ENCODE measurements at places on chromosomes 12 and 14.

DNA sequence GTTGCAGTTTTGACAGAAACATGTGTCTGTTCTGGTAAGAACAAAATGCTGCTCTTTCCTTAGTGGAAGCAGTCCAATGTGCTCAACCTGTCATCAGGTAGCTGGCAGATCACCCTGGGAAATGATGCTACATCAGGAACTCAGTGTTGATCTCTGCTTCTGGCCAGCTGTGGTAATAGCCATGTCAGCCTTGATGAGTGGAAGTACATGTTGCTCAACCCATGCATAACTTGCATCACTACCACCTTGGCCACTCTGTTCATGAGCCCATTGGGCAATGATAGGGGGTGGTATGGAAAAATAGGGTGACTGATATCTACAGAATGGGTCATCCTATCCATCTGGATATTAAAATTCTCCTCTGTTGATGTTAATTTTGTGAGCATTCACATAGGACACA lies 411.0 kb downstream of the C12orf50 start:
- DNase-seq: no peak

GRCh38 chr14:63650256-63650952 lies 8.7 kb upstream of the WDR89 start:
- DNase-seq: no peak

DNA sequence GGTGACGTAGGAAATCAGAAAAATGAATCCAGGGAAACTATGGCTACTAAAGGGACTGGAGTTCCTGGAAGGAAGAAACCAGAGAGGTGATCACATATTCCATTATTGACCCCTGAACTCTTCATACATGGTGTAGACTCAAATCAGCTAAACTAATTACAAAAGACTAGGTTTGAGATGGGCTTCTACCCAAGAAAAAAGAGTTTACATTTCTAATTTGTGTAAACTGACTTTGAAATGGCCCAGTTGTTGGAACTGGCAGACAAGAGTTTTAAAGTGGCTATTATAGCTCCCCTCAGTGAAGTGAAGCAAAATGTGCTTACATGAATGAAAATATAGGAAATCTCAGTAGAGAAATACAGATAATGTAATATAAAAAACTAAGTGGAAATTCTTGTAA lies 1619.4 kb upstream of the SEL1L start:
- no peak for DNase-seq

- DNase-seq: no peak
Measured at GRCh38 chr12:25713264-25713663, 160.2 kb upstream of the LMNTD1 start.

GRCh38 chr14:81164167-81164774 lies 56.5 kb downstream of the GTF2A1 start:
- DNase-seq: no peak

DNA sequence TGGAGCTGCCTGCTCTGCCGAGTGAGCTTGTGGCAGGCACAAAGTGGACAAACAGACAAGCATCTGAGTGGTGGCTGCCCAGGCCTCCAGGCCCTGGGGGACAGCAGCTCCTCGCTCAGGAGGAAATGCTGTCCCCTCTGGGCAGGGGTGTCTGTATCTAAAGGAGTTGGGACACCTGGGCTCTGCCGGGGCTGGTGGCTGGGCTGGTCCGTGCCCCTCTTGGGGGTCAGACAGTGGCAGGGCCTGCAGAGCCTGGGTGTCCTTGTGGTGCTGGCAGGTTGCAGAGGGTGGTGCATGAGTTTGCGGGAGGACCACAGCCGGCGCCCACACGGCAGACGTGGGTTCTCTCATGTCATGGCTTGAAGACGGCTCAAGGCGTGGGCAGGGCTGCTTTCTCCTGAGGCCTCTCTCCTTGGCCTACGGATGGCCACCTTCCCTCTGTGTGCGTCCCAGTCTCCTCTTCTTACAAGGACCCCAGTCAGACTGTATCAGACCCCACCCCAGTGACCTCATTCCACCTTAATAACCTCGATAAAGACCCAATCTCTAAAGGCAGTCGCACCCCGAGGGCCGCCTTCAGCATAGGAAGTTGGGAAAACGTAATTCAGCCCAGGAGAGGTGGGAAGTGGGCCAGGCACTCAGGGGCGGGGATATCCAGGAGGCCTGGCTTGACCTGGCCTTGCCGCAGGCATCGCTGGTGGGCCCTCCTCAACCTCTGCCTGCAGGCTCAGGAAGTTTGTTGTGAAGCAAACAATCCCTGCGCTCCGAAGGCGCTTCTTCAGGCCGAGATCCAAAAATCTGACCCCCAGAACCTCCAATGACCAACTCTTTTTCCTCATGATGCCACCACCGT lies 110.0 kb downstream of the KIF26A start:
- no peak for DNase-seq

DNA sequence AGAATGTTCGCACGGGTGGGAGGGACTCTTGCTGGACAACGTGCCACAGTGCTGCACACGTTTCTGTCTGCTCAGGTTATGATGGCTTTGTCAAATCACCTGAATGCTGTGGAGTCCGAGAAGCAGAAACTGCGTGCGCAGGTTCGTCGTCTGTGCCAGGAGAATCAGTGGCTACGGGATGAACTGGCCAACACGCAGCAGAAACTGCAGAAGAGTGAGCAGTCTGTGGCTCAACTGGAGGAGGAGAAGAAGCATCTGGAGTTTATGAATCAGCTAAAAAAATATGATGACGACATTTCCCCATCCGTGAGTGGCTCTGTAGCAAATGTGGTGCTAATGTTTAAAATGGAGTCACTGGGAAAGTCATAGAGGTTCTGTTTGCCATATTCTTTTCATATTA lies 28.5 kb downstream of the KLC1 start:
- DNase-seq: no peak

- no peak for DNase-seq
Measured at GRCh38 chr14:93955850-93956481, 20.4 kb downstream of the ASB2 start.

GRCh38 chr12:121511916-121512315 lies 68.9 kb downstream of the KDM2B start:
- DNase-seq: no peak

- DNase-seq: no peak
Measured at GRCh38 chr14:67108230-67108629, 81.0 kb upstream of the GARIN2 start.

GRCh38 chr12:48688836-48689235 lies 6.8 kb upstream of the KANSL2 start:
- no peak for DNase-seq

DNA sequence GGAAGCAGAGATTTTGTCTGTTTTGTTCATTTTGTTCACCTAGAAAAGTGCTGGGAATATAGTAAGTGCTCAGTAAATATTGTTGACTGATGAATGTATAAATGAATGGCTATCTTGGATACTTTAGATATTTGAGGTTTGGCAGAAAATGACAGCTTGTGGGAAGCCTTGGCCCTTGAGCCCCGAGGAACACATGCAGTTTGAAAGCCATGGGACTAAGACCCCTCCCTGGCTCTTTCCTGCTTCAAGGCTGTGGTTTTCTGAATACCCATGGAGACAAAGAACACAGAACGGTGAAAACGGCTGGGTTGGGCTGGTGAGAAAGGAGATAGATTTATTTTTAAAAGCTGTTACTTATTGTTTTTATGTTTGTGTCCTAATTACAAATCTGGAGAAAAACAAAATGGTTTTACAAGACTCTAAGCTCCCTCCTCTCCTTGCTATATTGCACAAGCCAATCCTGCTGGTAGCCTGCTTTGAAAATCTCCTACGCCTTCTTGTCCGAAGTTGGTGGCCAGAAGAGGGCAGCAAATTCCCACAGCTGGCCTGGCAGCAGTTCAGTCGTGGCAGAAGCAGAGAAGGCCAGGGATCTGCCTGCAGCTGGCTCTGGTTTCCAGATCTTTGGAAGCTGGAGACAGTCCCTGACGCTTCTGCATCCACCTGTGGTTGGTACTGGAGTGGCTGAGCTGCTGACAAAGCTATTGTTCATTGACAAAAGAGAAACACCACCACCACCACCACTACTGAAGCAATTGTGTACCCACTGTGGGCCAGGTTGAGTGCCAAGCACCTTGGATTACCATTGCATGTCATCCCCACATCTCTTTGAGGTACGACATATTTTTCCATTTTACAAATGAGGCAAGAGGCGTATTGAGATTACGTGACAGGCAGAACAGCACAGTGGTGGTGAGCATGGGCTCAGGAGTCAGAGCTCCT lies 5.2 kb upstream of the KRT85 start:
- peak; percentile 43 for DNase-seq

DNA sequence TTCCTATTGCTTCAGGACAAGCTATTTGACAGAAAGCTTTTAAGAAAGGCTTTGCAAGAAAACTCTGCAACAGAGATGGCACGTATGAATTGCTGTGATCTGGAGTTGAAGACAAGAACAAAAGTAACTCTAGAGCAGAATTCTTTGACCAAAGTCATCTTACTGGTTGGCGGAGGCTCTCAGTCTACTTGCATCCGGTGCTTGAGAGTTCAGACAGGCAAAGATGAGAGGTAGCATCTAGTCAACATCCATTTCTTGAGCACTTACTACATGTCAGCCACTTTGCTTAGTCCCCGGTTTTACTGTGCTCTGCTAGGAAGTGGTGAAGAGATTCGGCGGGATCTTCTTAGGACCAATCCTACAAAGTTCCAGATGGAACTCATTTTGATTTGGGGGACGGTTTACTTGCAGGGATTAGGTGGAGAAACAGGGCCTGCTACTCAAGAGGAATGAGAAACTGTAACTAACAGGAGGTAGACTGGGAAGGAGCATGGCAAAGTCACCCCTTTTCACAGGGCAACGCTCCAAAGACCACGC lies 404 bp upstream of the CCDC91 start:
- DNase-seq: no peak

GRCh38 chr14:77620222-77620870 lies 3.9 kb upstream of the SPTLC2 start:
- no peak for DNase-seq

- no peak for DNase-seq
Measured at GRCh38 chr12:95863337-95863736, 4.6 kb downstream of the SNRPF start.

GRCh38 chr12:105171691-105172436 lies 64.1 kb downstream of the APPL2 start:
- no peak for DNase-seq

DNA sequence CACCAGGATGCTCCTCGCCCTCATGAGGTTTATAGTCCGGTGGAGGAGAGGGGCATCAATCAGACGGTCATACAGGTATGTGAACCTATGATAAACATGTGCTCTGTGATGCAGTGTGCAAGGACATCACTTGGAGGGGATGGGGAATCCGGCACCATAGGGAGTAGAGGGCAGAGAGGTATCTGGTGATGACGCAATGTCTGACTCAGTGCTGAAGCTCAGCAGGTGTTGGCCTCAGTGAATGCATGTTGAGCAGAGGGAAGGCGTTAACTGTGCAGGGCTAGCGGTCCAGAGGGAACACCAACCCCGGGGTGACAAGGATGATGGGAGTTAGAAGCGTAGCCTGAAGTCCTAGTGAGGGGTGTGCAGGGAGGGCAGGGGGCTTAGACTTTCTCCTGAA lies 200.9 kb downstream of the TMEM132C start:
- no peak for DNase-seq

GRCh38 chr12:67410246-67410645 lies 141.1 kb downstream of the CAND1 start:
- no peak for DNase-seq

GRCh38 chr12:71070416-71071128 lies 87.2 kb downstream of the TSPAN8 start:
- no peak for DNase-seq

GRCh38 chr12:8665759-8666158 lies 3.1 kb upstream of the MFAP5 start:
- no peak for DNase-seq

- DNase-seq: no peak
Measured at GRCh38 chr14:70748422-70748821, 60.9 kb downstream of the MAP3K9 start.

GRCh38 chr14:102831163-102831804 lies 54.0 kb downstream of the TRAF3 start:
- no peak for DNase-seq

- DNase-seq: no peak
Measured at GRCh38 chr14:90943367-90943766, 117.1 kb downstream of the RPS6KA5 start.

- DNase-seq: no peak
Measured at GRCh38 chr12:61654698-61655097, 605.5 kb upstream of the USP15 start.

DNA sequence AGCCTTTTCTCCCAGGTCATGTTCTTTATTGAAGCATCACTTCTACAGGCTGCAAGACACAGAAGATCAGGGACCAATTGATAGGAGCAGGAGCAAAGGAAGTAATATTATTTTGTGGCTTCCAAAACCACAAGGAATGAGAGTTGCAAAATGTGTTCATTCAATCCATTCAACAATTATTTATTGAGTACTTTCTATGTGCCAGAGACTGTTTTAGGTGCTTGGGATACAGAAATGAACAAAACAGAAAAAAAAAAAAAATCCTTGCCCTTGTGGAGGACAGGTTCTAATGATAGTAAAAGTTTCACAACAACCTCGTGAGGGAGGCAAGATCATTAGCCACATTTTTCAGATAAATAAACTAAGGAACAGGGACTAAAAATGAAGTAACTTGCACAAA lies 20.1 kb upstream of the DACT1 start:
- DNase-seq: no peak

GRCh38 chr12:32891956-32892355 lies 4.6 kb downstream of the PKP2 start:
- no peak for DNase-seq

GRCh38 chr12:115374480-115375185 lies 690.7 kb upstream of the TBX3 start:
- no peak for DNase-seq

GRCh38 chr12:115375186-115375991 lies 691.4 kb upstream of the TBX3 start:
- no peak for DNase-seq

- DNase-seq: no peak
Measured at GRCh38 chr12:78009031-78009430, 178.3 kb downstream of the NAV3 start.

GRCh38 chr12:6182279-6182898 lies 17.8 kb upstream of the CD9 start:
- no peak for DNase-seq

GRCh38 chr14:72782817-72783216 lies 111.1 kb downstream of the DPF3 start:
- DNase-seq: no peak

DNA sequence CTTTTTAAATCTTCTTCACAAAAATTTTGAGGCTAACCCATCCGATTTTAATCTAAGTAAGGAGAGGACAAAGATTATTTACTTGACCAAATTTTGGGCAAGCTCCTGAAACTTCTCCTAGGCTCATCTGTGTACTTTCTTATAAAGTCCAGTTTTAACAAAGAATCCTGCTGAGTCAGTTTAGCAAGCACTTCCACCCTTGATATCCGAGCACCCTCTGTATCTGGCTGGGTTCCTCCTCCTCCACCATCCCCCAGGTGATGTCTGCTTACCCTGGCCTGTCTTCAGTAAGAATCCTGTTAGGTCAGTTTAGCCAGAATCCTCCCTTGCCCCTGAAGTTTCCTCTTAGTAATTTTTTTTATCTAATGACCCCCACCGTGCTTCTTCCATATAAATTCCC lies 140.5 kb downstream of the PHLDA1 start:
- no peak for DNase-seq

DNA sequence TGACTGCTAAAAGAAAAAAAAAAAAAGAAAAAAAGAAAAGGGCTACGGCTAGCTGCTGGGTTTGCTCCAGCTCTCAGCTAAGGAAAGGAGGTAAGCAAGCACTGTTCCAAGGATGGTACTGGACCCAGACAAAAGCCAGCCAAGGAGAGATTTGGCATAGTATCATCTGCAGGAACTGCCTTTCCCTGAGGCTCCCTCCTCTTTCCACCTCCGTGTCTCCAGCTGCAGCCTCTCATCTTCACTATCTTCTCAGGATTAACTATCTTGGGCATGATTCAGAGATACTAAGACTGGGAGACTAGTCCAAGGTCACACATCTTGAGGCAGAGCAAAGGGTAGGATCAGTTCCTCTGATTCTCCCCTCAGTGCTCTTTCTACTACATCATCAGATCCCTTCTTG lies 6.0 kb downstream of the KITLG start:
- DNase-seq: no peak

Measured in activated CD8-positive, alpha-beta memory T cell treated with anti-CD3 and anti-CD28 coated beads for 1 hour (primary cell).